Lower leg skin (tissue), 4 donors: ENCODE measurements at places on chromosomes 7 and 10. TPM values are rescaled to one million over a fixed set of nuclear protein-coding genes. Genes with fewer than 3 reads are reported as not detected.

The TMED4 gene
- 164 TPM for total RNA-seq

The SLC18A3 gene
- not detected for total RNA-seq

GRCh38 chr7:134804854-134805253, 25.4 kb downstream of the CALD1 start:
- no peak for DNase-seq

DNA sequence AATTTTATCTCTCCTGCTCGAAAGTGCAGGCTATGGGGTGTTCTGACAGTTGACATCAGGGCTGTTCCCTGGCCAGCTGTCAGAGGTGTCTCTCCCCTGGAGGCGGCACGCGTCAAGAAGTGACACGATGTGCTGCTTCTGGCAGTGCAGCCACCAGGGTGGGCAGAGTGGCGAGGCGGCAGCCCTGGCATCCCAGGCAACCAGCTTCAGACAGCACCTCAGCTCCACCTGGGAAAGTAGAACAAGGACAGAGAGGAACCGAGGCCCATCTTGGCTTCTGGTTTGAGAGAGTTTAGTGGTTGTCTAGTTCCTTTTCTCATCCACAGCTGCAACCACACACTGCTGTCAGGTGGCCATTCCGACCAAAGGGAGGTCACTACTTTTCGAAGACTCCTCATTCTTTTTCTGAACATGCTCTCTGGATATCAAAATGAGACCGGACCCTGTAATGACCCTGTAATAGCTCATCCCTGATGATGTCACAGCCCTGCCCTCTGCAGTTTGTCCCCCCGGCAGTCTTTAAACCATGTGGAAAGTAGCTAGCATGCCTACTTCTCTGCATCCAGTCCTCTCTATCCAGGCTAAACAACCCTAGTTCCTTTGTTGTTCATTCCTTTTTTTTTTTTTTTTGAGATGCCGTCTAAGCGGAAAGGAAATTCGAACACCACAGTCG, 381.0 kb upstream of the NRP1 start:
- DNase-seq = no peak

- DNase-seq = no peak
Measured at GRCh38 chr10:28533186-28533564, 257 bp downstream of the WAC start.

The OR6V1 gene
- not detected for total RNA-seq

- no peak for DNase-seq
Measured at GRCh38 chr7:6504996-6505395, 46.3 kb downstream of the GRID2IP start.
